Stimulated activated CD4-positive, alpha-beta T cell treated with anti-CD3 and anti-CD28 coated beads, Interleukin-4, amount 100 ng/mL, for 1 hour (primary cell): ENCODE measurements at places on chromosomes 6 and 20.

GRCh38 chr6:36142971-36143838, 12.9 kb downstream of the MAPK13 start:
- DNase-seq = no peak

DNA sequence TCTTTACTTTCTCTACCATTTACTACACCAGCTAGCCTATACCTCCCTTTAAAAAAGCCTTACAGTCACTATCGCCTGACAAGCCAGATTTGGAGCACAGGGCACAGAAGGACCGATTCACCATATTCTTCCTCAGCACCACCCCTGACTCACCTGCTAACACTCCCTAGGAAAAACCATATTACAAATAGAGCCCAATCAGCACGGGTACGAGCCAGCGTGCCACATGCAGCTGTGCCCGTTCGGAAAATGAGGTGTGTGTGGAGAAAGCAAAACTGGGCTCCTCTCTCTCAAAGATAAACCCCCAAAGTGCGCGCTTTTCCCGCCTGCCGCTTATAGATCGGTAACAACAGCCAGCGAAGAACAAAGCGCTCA, 1.2 kb downstream of the SYNCRIP start:
- no peak for DNase-seq

DNA sequence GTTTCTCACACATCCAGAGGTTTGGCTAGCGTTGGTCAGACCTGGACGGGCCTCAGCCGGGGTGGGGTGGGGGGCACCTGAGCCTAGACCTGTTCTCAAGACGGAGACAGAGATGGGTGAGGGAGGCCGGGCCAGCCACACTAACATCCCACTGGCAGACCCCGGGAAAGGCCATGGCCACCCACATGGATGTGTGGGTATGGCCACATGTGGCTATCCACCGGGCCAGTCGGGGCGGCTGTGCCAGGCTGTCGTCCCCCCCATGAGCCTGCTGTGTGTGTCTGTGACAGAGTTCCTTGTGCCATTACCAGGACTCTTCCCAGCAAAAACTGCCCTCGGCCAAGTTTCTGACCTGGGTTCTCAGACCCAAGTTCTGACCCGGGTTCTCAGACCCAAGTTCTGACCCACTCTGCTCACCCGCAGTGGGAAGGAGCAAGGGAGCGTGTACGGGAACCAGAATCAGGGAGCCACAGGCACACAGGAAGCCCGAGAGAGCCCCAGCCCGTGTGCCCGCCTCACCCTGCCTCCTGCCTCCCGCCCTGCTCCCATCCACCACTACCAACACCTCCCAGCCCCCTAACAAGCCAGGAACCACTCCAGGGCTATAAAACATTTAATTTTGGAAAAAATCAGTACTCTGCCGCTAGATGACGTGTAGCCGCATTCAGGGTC, 255.5 kb downstream of the TAF4 start:
- DNase-seq = no peak

GRCh38 chr20:53413186-53413631, 180.4 kb downstream of the ZNF217 start:
- DNase-seq = peak; percentile 48

DNA sequence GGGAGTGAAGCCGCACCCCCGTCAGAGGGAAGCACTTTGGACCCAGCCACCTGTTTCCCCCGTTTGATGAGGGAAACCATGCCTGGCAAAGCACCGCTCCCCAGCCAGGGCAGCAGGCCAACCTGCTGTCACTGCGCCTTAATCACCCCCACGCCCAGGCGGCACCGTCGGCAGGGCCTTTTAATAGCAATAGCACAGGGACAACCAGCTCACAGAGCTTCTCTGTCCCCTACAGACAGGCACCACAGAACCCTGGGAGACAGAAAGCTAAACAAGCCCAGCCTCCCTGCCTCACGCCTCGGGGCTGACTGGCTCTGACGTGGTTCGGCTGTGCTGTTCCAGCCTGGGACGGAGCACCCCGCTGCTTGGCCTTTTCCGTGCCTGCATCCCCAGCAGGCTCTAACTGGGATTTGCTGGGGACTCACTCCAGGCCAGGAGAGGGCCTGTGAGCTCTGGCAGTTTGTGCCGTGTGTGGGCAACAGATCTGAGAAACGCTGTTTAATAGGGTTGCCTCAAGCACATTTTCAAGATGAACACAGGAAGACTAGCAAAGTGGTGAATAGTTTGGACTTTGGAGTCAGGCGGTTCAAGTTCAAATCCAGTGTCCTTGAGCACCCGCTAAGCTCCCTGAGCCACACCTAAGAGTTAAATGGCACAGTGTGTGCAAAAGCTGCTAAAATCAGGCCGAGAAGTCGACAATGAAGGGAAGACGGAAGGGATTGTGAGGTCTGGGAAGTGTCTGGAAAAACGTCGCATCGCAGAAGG, 223.8 kb downstream of the NRN1 start:
- no peak for DNase-seq

DNA sequence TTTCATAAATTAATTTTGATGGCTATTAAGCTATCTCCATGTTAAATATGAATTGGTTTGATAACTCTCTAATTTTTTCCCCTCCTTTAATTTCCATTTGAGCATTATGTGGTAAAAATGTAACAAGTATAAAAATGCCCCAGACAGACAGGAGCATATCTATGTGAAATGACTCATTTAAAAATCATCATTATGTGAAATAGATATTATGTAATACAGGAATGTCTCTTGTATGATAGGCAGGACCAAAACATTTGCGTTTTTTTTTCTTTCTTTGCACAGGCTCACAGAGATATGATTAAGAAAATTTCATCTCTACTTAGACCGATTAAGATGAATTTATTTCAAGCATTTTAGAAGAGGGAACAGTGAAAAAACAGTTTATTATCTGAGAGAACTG, 95.8 kb downstream of the AKAP7 start:
- DNase-seq = no peak

DNA sequence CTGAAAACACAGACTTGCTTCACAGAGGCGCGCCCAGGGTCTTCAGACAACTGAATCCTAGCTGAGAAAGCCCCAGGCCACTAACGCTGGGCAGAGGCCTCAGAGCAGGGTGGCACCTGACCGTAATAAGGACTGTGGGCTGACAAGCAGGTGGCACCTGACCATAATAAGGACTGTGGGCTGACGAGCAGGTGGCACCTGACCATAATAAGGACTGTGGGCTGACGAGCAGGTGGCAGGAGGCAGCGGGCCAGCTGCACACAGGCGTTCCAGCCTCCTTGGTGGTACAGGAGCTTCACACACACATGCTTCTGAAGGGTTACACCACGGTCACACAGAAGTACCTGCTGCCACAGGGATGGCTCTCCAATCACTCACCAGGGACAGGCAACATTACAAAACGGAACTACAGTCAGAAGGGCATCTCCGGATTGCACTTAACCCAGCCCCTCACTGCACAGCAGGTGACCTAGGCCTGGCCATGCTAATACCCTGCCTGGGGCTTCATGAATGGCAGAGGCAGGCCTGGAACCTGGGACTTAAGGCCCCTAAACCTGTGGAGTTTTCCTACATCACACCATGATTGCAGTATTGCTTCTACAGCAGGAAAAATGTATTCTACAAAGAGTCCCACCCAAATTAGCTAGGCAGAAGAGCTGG, 50.8 kb downstream of the PSMG4 start:
- DNase-seq = no peak
